ENCODE measurements at places on chromosomes 1 and 21.

- DNase-seq = no peak
Measured at GRCh38 chr1:222798116-222798515, 16.7 kb upstream of the DISP1 start.

GRCh38 chr1:48003741-48004531 is 6.8 kb upstream of the TRABD2B start:
- DNase-seq = no peak

GRCh38 chr1:14915356-14916054 is 238.0 kb upstream of the TMEM51 start:
- peak; percentile 62 for DNase-seq

- no peak for DNase-seq
Measured at GRCh38 chr1:2828586-2829250, 27.2 kb upstream of the TTC34 start.

DNA sequence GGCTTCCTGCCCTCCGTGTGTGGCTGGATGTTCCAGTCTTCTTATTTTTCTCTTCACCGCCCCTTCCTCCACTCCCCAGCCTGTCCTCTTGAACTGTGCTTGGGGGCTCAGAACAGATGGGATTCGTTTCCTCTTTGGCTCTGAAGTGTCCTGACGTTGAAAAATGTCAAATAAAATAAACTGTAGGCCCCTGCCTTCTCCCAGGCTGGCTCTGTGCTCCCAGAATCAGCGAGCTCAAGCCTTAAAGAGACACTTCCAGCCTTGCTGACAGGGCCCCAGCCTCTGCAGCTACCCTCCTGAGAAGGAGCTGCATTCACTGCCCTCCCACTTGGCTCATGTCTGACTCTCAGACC is 104.2 kb upstream of the IPO9 start:
- DNase-seq = no peak

GRCh38 chr1:174789399-174789798 is 210.3 kb upstream of the CACYBP start:
- no peak for DNase-seq

GRCh38 chr1:66176832-66177231 is 357.1 kb upstream of the SGIP1 start:
- no peak for DNase-seq

- no peak for DNase-seq
Measured at GRCh38 chr1:246476771-246477170, 30.3 kb downstream of the SMYD3 start.

DNA sequence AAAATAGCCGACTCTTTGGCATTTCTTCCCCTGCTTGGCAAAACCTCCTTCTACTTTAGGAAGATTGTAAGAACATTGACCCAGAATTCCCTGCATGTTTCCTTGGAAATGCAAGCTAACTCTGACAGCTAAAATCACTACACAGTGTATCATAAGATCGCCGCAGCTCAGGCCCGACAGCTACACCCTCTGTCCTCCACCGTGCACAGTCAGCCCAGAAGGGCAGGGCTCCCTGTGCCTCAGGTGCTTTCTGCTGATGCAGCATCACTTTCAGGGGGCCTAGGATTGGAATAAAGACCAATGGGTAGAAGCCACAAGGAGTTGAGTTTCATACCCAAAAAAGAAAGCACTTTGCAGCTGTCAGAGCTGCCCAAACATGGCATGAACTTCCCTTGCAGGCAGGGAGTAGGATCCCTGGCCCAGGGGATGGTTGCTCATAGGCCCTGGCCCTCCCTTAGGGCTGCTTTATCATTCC is 145.3 kb downstream of the SEC16B start:
- DNase-seq = no peak

DNA sequence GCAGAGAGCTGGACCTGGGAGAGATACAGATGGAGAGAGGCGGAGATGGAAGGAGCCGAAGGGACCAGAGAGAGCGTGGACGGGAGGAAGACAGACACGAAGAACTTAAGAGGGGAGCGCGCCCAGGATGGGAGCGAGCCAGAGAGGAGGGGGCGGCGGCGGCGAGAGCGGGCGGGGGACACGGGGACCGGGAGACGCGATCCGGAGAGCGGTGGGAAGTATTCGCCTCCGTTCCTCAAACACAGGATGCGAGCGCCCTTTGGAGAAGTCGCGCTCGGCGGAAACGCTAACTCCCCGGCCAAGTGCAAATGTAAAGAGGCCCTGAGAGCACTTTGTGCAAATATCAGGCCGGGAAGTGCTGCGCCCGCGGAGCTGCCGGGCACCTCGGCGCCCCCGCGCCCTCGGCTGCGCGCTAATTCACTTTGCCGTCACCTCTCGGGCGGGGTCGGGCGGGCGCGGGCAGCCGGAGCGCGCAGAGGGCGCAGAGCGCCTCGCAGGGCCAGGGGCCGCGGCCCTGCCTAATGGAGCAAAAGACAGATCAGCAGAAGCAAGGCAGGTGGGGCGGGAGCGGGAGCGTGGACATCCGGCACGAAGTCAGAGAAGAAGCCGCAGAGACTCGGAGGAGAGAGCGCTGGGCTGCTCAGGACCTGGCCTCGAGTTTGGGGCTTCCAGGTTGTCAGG is 281.2 kb downstream of the RRAGC start:
- DNase-seq = no peak

- peak; percentile 52 for DNase-seq
Measured at GRCh38 chr1:43367026-43367903, 546 bp downstream of the ELOVL1 start.

DNA sequence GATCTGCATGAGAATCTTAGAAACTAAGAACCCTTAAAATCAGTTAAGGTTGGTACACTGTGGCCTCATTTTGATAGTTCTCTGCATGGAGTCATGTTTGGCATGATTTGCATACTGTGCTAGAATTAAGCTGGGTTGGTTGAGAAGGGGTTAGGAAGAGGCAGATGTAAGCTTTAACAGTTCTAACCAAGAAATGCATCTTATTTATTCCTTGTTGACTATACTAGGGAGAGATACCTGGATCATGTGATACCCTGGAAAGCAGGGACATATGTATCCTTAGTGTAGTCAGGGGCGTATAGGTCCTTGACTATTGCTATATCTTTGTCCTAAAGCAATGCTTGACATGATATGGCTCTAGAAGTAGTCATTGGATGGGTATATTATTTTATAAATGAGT is 41.0 kb downstream of the CDC42 start:
- no peak for DNase-seq

DNA sequence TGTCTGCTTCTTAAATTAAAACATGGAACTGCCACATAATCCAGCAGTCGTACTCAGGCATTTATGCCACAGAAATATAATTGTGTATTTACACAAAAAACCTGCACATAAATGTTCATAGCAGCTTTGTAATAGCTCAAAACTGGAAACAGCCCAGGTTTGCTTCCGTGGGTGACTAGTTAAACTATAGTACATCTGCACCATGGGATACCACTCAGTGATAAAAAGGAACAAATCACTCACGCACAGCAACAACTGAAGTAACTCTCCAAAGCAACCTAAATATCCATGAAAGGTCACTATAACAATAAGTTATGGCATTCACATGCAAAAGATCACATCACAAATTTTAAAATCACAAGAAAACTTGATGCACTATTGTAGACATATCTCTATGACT is 64.4 kb downstream of the KCNT2 start:
- DNase-seq = no peak

GRCh38 chr1:95195046-95195445 is 39.0 kb upstream of the RWDD3 start:
- DNase-seq = no peak

GRCh38 chr1:61285371-61285885 is 203.1 kb downstream of the NFIA start:
- DNase-seq = no peak

DNA sequence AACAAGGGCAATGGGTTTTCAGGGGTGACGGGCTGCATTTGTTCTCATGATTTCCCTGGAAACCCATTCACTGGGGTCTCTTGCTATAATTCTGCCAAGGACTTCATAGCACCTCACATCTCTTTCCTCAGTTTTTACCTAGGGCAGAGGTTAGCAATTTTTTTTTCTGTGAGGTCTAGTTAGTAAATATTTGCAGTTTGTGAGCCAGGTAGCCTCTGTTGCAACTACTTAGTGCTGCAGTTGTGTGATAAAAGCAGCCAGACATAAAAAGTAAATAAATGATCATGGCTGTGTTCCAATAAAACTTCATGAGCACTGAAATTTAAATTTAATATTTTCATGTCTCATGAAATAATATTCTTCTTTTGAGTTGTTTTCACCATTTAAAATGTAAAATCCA is 37.7 kb downstream of the IFI44 start:
- DNase-seq = no peak

DNA sequence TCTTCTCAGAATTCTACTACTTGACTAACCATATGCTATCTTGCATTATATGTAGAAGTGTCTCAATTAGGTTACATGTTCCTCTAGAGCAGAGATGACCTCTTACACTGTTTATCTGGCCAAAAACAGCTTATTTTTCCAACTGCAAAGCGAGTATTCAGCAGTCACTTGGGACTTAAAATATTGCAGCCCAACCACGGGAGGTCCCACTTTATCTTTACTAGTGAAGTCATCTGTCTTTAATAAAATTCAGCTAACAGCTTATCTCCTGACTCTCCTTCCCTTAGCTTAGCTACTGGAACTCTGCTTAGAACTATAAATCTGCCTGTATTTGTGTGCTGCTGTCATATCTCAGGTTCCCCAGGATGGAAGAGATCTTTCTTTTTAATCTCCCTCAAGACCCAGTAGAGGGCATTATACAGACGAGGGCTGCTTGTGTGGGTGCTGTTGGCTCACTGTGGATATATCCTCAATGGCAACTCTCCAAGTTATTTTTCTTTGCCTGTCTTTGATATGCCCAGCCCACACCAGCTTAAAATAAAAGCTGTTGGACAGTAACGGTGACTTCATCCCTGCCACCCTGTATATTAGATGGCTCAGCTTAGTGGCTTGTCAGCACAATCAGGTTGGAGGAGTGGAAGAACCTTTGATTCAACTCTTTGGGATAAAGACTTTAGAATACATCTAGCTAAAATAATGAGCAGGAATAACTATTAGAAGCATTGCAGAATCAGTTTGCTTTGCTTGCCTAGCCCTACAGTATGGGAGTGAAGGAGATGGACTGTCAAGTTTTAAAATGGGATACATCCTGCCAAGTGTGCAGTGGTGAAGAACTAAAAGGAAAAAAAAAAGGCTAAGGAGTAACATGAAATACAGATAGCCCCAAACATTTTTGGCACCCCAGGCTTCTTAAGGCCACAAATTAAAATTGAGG is 9.6 kb downstream of the ENSA start:
- DNase-seq = peak; percentile 77

GRCh38 chr1:116574581-116575291 is 3.9 kb upstream of the CD58 start:
- DNase-seq = peak; percentile 63

GRCh38 chr1:91774520-91775203 is 111.3 kb downstream of the TGFBR3 start:
- DNase-seq = no peak

DNA sequence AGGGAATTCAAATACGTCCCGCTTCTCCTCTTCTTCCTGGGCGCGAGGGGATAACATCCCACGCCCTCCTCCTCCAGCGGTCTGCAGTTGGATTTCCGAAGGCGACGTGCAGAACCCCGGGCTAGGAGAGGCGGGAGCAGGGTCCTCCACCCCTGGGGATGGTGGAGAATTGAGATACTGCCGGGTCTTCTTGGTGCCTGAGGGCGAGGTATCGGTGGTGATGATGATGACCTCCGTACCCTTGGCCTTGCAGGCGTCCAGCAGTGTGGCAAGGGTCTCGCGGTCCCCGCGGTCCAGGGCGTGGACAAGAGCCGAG is 3.2 kb upstream of the LIX1L start:
- DNase-seq = no peak

DNA sequence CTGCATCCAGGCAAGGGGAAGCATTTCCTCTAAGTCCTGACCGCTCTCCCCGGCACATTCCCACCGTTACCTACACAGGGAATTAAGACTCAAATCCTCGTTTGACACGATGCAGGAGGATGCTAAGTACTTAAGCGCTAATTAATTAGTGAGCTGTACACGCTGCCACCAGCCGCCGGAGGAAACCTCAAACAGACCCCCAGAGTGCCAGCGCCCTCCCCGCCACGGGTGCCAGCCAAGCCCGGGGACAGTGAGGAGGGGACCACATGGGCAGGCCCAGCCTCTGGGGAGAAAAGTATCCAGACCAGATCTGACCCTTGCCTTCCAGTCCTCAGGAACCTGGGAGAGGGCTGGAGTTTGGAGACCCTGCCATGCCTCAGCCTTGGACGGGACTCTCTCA is 17.4 kb upstream of the CASZ1 start:
- DNase-seq = peak; percentile 75

GRCh38 chr1:94130851-94131595 is 10.1 kb upstream of the ABCA4 start:
- DNase-seq = no peak

GRCh38 chr1:212430955-212431394 is 1.7 kb upstream of the NENF start:
- DNase-seq = no peak

GRCh38 chr1:60569189-60569588 is 495.6 kb upstream of the C1orf87 start:
- no peak for DNase-seq

GRCh38 chr21:44795342-44795741 is 6.3 kb downstream of the UBE2G2 start:
- no peak for DNase-seq

GRCh38 chr1:41391834-41392527 is 30.7 kb downstream of the FOXO6 start:
- DNase-seq = no peak

- DNase-seq = no peak
Measured at GRCh38 chr1:35461966-35462651, 95.1 kb downstream of the KIAA0319L start.

DNA sequence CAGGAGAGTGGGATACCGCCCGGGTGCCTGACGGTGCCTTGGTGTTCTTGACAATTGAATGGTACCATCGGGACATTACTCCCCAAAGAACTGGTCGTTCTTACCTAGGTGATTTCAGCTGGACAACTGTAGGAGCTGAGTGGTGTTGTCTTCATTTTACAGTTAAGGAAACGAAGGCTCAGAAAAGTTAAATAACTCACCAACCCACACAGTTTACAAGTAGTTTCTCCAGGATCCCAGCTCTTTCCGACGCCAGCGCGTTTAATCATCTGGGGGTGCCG is 1.6 kb downstream of the PIK3CD start:
- DNase-seq = no peak

- peak; percentile 86 for DNase-seq
Measured at GRCh38 chr1:201792534-201793305, 36.2 kb upstream of the IPO9 start.

DNA sequence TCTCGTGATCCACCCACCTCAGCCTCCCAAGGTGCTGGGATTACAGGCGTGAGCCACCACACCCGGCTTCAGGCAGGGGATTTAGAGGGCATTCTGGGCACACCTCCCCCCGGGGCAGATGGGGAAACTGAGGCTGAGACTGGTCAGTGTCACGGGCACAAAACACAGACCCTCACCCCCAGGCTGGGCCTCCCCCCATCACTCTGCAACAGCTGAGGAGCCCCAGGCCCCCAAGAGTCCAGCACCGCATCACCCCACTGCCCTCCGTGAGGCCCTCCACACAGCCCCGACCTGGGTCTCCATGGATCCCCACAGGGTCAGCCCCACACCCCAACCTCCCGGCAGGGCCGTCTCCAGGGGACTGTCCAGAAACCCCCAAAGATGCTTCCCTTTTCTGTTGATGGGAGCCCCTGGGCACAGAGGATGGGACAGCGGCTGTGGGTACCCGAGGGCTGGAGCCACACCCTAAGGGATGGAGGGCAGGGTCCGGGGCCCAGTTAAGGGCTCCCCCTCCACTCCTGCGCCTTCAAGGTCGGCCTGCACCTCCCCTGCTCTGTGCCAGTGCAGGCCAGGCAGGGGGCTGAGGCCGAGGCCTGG is 11.0 kb downstream of the TNFRSF14 start:
- no peak for DNase-seq

GRCh38 chr1:210758761-210759160 is 375.2 kb downstream of the KCNH1 start:
- no peak for DNase-seq

- DNase-seq = no peak
Measured at GRCh38 chr1:91730801-91731732, 154.9 kb downstream of the TGFBR3 start.

All from D341Med (cell line).